Stimulated activated CD4-positive, alpha-beta T cell treated with anti-CD3 and anti-CD28 coated beads, Interleukin-15, amount 100 ng/mL, for 1 hour (primary cell): ENCODE measurements at places on chromosomes 5 and 9.

DNA sequence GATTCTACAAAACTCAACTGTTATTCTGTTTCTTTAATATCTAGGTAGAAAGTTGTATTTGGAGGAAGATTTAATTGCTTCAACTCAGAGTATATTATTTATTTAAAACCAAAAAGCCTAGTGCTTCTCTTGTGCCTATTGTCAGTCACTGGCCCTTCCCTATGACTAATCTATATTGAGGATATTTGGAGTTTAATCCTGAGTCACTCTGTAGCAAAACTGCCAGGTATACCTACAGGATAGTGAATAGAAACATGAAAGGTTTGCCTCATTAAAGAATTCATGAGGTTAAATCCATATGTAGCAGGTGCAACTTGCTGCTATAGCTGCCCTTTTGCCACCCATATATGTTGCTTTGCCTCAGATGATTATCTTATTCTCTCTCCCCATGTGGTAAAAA lies 15.1 kb downstream of the PLK2 start:
- no peak for DNase-seq

- DNase-seq: no peak
Observed at GRCh38 chr5:106134549-106134948, 1536.2 kb downstream of the EFNA5 start.

GRCh38 chr5:151770383-151771258 lies 1.1 kb upstream of the G3BP1 start:
- peak; percentile 19 for DNase-seq

GRCh38 chr5:160129841-160130240 lies 10.6 kb upstream of the PWWP2A start:
- DNase-seq: no peak

DNA sequence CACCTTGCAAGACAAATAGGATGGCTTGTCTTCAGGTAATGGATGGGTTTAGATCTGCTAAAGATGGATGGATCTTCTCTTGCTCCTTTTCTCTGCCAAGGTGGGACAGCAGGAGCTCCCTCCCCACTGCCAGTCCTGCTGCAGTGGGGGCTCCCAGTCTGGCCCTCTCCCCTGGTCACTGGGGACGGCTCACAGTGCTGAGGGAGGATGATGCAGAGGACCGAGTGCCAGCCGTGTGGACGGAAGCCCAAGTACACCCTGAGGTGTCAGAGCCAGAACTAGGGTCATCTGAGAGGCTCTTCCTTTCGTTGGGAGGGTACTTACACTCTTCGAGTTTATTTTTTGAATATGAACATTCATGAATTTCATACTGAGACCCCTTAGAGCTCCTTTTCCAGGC lies 5.7 kb downstream of the CCDC69 start:
- DNase-seq: no peak

GRCh38 chr5:164581889-164582288 lies 1076.5 kb downstream of the MAT2B start:
- DNase-seq: no peak

- no peak for DNase-seq
Observed at GRCh38 chr9:7354704-7355103, 444.9 kb downstream of the DMAC1 start.

GRCh38 chr9:4077499-4078102 lies 222.3 kb downstream of the GLIS3 start:
- DNase-seq: no peak

DNA sequence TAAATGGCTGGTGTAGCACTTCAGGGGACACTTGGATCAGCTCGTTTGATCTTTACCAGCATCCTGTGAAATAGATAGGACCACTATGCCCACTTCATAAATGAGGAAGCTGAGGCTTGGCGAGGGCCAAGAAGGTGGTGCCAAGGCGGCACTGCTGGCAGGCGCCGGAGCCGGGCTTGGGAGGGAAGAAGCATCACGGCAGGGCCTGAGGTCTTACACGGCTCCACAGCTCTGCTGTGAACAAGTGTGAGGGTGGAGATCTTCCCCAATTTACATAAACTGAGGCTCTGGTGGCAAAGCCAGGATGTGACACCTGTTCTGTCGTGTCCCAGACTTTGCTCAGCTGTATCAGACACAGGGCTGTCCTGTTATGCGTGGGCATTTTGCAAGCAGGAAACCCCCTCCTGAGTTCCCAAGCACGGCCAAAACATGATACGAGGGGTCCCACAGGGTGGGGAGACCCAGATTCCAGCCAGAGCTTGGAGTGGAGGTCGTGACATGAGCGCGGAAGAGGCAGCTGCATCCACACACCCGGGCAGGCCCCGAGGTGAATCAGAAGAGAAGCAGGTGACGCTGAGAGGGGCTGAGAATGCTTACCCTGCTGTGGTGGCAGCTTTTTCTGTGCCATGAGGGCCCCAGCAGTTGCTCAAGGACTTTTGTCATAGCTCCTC lies 117.5 kb upstream of the BOD1 start:
- no peak for DNase-seq

DNA sequence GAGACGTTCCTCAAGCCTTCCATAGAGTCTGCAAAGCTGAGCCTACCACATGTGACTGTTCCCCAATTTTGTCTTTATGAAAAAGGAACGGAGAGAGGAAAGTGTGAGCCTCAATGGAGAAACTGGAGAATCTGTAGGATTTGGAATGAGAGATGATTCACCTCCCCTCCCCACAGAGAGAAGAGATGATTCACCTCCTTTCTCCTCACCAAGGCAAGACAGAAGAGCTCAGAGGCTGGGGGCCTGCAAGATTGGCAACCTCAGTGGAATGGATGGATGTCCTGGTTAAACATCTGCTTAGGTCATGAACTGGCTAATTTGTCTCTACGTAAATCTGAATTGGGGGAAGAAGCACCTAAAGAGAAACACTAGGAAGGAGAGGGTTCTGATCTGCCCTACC lies 17.0 kb upstream of the MOCS2 start:
- no peak for DNase-seq

DNA sequence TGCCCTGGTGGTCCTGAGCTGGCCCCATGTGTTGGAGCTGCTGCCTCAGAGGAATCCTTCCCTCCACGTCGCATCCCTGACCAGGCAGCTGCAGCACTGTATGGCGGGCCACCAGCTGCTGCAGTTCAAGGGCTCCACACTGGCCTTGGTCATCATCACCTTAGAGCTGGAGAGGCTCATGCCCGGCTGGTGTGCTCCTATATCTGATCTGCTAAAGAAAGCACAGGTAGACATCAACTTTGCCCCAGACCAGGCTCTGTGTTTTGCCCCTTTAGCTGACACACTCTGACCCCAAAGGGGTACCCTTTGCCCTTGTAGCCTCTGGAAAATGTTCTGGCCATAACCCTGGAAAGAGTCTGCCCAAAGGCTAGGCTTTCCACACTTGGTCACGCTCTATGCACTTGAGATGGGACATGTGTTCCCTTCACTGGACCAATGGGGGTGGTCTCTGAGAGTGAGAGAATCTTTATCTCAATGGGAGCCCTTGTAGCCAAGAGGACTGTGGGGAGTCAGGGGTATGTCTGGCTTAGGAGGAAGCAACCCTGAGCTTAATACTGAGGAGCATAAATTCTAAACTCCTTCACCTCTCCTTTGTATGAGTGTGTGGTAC lies 4.8 kb downstream of the CCNI2 start:
- DNase-seq: no peak

GRCh38 chr9:138024131-138024530 lies 146.5 kb downstream of the CACNA1B start:
- no peak for DNase-seq

GRCh38 chr5:92945605-92946097 lies 635.4 kb downstream of the NR2F1-AS1 start:
- DNase-seq: no peak

- DNase-seq: no peak
Observed at GRCh38 chr9:90830051-90830450, 28.4 kb downstream of the SYK start.

DNA sequence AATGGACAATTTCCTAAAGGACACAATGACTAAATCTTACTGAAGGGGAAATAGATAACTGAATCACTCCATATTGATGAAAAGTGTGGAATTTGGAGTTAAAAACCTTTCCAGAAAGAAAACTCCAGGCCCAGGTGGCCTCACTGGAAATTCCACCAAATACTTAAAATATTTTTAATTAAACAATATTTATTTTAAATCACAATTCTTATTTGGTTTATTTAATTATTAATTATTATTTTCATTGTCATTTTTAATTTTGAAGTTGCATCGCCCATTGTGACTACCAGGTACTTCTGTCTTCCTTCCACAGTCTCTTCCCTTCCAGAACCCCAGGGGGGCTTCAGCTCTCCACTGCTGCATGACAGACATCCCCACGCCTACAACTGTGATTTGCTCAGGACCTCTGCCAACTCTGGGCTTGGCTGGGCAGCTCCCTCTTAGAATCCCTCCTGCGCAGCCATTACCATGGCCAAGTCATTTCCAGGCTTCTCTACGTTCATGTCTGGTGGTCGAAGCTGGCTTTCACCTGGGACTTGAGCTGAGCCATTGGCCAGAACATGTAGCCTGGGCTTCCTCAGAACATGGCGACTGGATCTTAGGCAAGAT lies 16.4 kb upstream of the GADD45G start:
- no peak for DNase-seq

GRCh38 chr5:69035665-69036064 lies 58.1 kb upstream of the SLC30A5 start:
- no peak for DNase-seq

- DNase-seq: no peak
Observed at GRCh38 chr9:93585259-93585658, 8.9 kb downstream of the PHF2 start.

GRCh38 chr9:113416149-113416721 lies 5.7 kb downstream of the C9orf43 start:
- no peak for DNase-seq

DNA sequence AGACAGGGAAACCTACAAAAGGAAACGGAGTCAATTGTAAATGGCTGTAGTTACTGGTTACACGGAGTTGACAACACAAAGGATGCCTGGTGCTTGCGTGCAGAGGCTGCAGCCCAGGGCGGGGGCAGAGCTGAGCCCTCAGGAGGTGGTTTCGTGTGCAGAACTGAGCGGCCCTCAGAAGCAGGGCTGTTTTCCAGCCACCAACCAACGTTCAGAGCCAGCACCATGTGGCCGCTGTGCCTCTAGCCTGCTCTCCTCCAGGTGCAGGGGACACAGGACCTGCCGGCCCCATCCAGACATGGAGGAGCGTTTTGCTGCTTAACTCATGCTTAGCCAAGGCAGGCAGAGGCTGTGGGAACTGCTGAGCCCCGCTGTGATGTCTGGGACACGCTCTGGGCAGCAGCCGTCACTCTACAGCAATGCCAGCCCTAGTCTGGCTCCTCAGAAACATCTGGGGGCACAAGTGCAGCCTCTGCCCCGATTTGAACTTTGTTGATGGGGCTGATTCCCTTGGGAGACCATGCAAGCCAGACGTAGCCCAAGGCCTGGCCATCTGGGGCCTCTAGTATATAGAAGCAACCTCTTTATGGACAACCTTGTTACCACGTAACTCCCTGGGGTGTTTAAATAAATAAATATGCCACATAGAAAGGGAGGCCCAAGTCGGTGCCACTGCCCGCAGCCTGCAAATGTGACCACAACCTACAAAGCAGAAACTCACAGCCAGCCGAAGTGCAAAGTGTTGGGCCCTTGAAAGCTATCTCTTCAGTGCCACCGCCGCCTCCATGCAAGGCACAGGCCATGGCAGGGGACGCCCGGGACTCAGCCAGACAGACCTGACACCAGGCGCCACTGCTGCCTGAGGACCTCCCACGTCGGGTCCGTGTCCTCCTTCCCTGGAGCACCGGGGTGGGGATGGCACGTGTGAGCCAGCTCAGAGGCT lies 42.1 kb downstream of the NKD2 start:
- no peak for DNase-seq

GRCh38 chr5:3594510-3595005 lies 1.1 kb upstream of the IRX1 start:
- no peak for DNase-seq

- DNase-seq: no peak
Observed at GRCh38 chr5:136409000-136409399, 43.7 kb upstream of the TRPC7 start.

- no peak for DNase-seq
Observed at GRCh38 chr9:107906074-107906473, 416.5 kb upstream of the KLF4 start.

- DNase-seq: no peak
Observed at GRCh38 chr5:147095740-147096139, 139.1 kb upstream of the STK32A start.

DNA sequence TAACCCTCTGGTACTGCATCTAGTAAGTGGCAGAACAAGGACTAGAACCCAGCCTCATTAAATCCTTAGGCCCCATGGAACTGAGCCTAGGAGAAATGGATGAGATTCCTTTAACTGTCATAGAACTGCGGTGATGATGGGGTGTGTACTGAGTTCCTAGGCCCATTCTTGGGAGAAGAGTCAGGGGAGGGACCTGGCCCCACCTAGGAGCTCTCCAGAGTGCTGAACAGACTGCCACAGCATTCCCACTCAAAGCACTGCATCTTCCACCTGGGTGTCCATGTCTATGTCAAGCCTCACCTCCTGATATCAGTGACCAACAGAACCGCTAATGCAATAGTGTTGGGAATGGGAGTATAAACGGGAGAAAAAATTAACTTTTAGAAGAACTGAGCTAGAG lies 36.6 kb downstream of the TTLL11 start:
- no peak for DNase-seq

DNA sequence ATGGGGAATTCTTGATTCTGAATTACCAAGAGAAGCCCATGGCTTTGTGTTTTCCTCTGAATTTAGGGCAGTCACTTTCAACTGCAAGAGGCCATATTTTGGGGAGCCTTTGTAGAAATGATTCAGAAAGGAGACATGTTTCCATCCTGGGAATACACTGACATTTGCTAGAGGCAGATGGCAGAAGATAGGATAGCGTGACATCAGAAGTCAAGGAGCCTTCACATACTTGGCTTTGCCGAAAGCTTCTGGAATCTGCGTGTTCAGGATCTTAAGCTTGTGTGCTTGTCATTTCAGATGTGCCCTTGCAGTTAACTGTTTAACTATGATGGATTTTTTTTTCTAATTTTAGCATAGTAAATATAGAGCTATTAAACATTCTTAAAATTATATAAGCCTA lies 296.2 kb downstream of the ARHGEF28 start:
- DNase-seq: no peak

DNA sequence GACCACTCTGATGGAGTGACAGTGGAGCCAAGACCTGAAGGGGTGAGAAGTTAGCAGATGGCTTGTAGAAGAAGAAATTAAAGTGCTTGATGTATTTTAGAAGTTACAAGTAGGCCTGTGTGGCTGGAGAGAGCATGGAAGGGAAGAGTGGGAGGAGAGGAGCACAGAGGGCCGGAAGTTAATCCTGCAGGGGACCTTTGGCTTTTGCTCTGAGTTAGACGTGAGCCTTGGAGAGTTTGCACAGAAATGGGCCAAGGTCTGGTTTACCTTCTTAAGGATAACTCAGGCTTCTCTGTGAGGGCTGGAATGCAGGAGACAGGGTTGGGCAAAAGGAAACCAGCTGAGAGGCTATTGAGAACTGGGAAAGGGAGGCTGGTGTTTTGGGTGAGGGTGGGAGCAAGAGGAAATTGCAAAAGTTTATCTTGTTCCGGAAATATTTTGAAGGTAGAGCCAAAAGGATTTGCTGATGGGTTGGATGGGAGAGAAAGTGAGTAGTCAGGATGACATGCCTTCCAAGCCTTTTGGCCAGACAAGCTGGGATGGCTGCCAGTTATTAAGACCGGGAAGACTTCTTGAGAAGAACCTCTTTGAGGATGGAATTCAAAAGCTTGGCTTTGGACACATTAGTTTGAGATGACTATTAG lies 17.5 kb upstream of the F2RL1 start:
- DNase-seq: no peak

- no peak for DNase-seq
Observed at GRCh38 chr9:129569502-129570449, 51.1 kb downstream of the C9orf50 start.

- no peak for DNase-seq
Observed at GRCh38 chr5:6570530-6570929, 62.3 kb downstream of the NSUN2 start.
